ENCODE measurements at places on chromosomes 2 and 18. TPM values are rescaled to one million over a fixed set of nuclear protein-coding genes. Genes with fewer than 3 reads are reported as not detected.

DNA sequence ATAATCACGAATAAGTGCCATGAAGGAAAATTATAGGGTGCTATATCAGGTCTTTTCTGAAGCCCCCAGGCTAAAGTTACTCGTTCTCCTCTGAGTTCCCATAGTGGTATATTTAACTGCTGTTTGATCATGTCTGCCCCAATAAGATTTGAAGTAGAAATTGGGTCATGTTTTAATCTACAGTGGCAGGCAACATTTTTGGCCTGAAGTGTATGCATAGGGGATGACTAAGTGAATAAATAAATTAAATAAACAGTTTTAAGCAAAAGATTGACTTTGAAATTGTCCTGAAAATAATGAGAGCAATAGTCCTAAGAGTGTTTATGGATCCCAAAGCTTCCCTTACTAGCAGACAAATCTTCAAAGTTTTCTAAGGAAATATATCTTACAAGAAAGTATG is 500.9 kb downstream of the TNS1 start:
- no peak for DNase-seq

DNA sequence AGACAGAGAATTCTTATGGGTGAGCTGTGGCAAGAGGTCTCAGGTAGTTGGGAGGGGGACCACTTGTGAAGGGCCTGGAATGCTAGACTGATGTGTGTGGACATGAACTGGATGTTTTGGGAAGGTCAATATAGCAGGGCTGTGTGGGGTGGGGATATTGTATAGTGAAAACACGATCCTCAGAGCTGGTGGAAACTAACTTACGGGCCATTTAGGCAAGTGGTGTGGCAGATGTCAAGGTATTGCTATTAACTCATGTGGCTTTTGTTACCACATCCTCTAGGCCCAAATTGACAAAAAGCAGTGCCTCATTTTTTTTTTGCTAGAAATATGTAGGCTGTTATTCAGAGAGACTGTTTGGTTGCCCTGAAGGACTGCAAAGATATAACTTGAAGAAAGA is 8.0 kb upstream of the GALNT1 start:
- no peak for DNase-seq

- no peak for DNase-seq
Measured at GRCh38 chr2:79820281-79820680, 307.4 kb downstream of the CTNNA2 start.

DNA sequence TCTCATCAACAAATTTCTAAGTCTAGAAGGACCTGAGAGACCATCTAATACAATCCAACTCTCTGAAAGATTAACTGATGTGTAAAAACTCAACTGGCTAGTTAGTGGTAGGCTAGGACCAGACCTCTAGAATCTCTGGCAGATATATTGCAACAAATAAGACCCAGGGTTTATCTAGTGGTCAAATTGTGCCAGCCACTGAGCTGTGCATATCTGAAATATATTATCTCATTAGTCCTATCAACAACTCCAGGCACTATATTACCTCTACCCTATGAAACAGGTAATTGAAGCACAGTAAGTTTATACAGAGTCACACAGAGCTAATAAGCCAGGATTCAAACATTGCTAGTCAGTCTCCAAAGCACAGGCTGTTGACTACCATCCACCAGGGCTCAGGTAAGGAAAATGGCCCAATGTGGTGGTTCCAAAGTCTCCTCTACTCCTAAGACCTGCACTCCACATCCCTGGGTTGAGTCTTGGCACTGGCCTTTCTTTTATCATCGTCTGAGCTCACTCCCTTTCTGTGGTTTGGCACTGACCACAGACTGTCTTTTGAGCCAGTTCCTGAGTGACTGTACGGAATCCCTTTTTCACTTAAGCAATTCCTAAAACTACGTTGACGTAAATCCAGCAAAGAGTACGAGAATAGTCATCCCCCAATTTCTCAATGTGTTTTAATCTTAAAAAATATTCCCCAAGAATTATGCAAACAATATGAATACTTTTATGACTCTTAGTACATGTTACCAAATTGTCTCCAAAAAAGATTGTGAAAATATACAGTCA is 11.9 kb upstream of the PID1 start:
- no peak for DNase-seq

- DNase-seq = no peak
Measured at GRCh38 chr2:11903085-11903606, 156.7 kb downstream of the LPIN1 start.

GRCh38 chr2:119583291-119583690 is 39.0 kb downstream of the CFAP221 start:
- no peak for DNase-seq

DNA sequence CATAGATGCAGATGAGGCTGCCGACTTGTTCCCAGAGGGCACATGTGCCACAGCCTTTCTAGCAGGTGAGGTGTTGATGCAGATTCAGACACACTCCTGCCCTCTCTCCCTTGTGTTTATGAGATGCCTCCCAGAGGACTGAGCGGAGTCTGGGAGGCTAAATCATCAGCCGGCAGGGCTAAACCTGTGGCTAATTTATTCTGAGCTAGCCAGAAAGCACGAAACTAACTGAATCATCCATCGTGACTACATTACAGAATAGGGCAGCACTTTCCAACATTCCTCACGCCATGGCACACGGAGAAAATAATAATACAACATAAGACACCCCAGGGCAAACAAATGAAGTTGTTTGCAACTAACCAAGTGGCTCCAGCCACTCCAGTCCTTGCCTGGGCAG is 101.7 kb upstream of the FZD7 start:
- DNase-seq = no peak

DNA sequence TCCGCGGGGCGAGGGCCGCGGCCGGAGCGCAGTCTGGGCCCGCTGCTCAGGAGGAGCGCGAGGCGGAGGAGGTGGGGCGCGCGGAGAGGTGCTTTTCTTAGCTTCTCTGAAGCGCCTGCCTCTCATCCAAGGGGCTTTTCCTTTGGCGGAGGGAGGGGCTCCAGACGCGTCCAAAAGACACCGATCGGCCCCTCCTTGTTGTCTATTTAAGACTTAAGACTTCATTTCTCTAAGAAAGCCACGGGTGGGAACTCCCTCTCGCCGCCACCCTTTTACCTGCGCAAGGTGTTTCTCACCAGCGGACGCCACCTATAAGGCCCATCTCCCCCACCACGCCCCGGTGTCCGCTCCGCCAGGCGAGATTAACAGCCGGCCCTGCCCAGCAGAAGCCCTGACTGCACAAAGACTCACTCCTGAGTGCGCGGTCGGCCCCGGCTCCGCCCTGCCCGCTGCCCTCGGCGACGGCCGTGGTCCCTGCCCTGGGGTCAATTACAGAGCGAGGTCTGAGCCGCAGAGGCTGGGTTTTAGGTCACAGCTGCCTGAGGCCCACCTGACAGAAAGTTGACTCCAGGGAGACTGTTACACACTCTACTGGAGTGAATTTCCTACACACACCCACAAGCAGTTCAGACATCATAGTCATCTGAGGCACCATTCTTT is at the start of gene DSC2:
TSS of gene DSC2 (minus strand) at position 397 of the 660 bp plus-strand sequence. CDS start 450 bp downstream, outside the sequence.
- DNase-seq = no peak

DNA sequence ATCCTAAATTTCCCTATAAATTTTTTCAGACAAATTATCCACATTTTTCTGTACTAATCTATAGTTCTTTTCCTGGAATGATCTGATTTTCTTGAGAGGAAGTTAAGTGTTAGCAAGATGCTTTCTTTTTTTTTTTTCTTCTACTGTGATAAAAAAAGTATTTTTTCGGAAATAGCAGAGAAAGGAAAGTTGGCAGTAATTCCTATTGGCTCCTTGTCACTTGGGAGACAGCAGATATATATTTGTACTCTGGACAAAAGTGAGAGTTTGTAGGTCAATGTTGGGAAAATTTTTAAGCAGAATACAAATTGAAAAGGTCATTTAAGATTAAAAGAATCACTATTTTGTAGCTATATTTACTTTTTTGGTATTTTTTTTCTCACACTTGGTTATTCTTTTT is 635.7 kb upstream of the NRXN1 start:
- no peak for DNase-seq

Gene GPR45
- not detected for total RNA-seq

Gene TUBA3D
- total RNA-seq = not detected

Gene CRYGC
- not detected for total RNA-seq

Gene KATNAL2
- 2.0 TPM for total RNA-seq

Gene CIDEA
- total RNA-seq = not detected

Gene CPLX4
- total RNA-seq = not detected

Gene GALR1
- not detected for total RNA-seq

Measured in CD4-positive, alpha-beta T cell (primary cell).